ENCODE measurements at places on chromosomes 2 and 18.

GRCh38 chr18:6256521-6256920 lies 158.2 kb downstream of the L3MBTL4 start:
- DNase-seq: no peak

DNA sequence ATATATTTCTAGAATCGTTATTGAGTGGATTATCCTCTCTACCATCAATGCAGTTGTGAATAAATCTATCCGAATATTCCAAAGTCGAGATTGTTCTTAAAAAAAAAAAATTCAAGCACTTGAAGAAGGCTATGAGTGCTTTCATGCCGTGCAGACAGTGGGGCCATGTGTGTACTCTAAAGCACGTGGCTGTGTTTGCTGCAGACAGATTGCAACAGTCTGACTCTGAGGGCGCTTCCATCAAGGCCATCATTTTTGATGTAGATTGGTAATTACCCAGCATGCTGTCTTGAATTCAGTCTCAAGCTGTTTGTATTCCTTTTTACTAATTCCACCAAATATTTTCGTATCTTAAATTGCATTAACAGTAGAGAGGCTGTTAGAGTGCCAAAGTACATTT lies 325.9 kb upstream of the LINC00305 start:
- DNase-seq: no peak

GRCh38 chr18:48829443-48830149 lies 121.2 kb downstream of the SMAD7 start:
- no peak for DNase-seq

DNA sequence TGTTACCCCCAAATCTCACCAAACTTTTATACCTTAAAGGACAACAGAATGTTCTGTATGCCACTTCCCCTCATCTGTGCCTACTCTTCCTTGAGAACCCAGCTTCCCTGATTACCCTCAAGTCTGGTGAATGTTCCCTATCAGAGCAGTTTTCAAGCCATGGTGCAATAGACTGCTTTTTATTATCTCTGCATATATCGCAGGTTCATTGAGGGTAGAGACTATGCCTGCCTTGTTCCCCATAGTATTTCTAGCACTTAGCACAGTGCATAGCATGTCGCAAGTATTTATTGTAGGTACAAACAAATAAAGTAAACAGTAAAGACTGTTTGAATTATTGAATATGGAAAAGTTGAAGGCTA lies 146.6 kb downstream of the HAUS1 start:
- no peak for DNase-seq

DNA sequence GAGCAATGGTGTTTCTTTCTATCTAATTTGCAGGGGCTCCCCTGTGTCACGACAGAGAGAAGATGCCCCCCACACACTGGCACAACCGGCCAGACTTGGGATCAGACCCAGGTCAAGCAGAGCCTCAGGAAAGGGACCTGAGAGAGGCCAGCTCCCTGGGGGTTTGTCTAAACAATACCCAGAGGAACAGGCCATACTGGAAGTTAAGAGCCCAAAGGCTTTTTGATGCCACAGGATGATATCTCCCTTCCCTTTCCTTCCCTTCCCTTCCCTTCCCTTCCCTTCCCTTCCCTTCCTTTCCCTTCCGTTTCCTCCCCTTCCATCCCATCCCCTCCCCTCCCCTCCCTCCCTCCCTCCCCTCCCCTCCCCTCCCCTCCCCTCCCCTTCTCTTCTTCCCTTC lies 139.2 kb downstream of the ARL4C start:
- DNase-seq: no peak

GRCh38 chr2:23589739-23590138 lies 204.8 kb downstream of the KLHL29 start:
- DNase-seq: peak; percentile 20

DNA sequence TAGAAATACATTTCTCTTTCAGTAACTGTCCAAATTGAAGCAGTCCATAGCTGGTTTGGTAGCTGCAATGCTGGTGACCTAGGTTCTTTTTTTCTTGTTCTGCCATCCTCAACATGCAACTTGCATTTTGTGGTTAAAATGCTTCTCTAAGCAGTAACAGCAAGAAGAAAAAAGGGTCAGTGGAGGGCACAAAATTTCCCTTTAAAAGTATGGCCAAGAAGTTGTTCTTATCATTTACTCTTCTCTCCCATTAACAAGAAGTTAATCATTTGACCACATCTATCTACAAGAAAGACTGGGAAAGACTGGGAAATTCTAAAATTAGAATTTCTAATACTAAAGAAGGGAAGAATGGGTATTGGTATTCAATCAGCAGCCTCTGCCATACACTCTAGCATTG lies 569.9 kb downstream of the CPS1 start:
- DNase-seq: no peak

DNA sequence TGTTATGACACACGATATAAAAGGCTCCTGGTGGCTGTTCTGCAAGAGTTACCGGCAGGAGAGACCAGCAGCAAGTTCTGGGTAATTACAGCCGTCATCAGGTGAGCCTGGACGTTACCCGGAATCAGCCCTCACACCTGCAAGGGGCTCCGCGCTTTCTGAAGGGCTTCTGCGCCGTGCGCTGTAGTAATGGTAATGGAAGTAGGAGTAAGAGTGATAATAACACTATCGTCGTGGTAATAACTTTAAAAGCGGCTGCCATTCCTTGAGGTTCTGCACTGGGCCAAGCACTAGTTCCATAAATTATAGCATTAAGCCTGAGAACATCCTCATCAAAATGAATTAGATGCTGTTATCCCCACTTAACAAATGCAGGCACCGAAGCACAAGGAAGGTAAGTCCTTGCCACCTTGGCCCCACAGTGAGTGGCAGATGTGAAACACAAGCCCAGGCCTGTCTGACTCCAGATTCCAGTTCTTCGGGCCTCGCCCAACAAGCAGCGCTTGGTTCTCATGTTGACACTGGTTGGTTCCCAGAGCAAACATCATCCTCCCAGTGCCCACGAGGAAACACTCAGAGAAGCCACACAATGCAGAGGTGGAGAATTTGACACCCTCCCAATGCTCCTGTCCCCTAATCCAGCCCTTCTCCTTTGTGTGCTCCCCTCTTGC lies 205.2 kb downstream of the EIPR1 start:
- peak; percentile 89 for DNase-seq

- DNase-seq: peak; percentile 99
These were observed 1.3 kb upstream of the GPC1 start for GRCh38 chr2:240433973-240434727.

DNA sequence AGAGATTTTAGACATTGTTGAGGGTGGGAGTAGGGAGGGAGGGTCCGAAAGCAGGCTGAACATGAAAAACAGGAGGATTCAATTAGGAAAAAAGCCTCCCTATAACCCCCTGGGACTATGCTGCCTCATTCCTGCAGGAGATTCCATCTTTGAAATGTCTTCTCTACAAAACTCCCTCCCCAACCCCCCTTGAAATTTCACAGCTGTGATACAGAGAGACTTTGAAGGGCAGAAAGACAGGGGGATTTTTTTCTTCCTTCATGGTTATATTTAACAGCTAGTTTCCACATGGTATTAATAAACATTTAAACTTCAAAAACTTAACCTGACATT lies 57.6 kb downstream of the TRIB2 start:
- no peak for DNase-seq
